ENCODE measurements at places on chromosomes 12 and 14. TPM values are rescaled to one million over a fixed set of nuclear protein-coding genes. Genes with fewer than 3 reads are reported as not detected.

The MSI1 gene
- not detected for total RNA-seq

The ALDH1L2 gene
- 0.13 TPM for total RNA-seq

The IL22 gene
- not detected for total RNA-seq

The EML5 gene
- total RNA-seq, result 0.13 TPM
